ENCODE measurements at places on chromosomes 16 and 17.

- no peak for ATAC-seq
These were observed 144.8 kb downstream of the GSG1L start for GRCh38 chr16:27918755-27919154.

GRCh38 chr17:45035848-45036247, 15.6 kb downstream of the DCAKD start:
- no peak for ATAC-seq

GRCh38 chr16:5557966-5558365, 460.4 kb upstream of the EEF2KMT start:
- no peak for ATAC-seq

DNA sequence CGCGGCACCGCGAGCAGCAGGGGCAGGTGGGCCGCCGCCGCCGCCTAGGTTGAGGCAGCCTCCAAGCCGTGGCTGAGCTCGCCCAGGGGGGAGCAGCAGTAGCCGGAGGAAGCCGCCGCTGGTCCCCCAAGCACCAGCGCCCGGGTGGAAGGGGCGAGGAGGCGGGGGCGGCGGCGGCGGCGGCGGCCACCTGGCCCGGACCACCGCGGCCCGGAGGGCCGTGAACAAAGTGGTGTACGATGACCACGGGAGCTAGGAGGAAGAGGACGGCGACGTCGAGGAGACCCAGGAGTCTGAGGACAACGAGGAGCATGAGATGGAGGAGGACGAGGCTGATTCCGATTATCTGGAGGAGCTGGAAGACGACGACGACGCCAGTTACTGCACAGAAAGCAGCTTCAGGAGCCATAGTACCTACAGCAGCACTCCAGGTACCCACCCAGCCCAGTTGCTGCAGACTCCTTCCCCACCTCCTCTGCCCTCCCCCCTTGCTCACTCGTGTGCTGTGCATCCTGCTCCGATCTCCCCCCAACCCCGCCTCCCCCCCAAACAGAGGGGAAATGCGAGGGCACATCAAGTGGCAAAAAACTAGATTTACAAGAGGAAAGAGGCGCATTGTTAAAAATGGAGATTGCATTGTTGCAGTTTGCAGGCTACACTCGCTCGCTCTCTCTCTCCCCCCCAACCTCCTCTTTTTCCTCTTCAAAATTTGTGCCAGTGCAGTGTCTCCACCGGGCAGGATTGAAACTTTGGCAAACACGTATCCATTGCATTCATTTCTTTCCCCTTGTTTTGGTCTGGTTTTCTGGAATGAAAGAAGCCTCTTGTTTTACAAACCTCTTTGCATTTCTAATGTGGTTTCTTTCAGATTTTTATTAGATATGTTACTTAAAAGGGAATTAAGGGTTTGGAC, 41.8 kb upstream of the AMZ2 start:
- ATAC-seq: peak; percentile 35

GRCh38 chr17:60300011-60300410, 91.9 kb downstream of the USP32 start:
- ATAC-seq: no peak

DNA sequence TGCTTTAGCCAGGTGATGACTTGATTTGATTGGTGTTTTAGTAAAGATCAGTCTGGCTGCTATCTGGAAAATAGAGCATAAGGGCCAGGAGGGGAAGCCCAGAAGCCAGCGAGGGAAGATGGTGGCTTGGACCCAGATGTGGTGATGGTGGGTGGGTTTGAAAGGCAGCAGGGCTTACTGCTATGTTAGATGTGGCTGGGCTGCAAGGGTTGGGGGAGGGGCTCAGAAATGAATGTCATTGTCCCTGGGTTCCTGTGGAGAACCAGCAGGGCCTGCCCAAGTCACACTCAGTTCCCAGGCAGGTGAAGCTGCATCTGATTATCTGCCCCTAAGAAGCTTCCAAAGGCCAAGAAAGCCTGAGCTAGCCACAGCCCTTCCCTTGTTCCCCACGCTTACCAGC, 71.7 kb upstream of the BRD7 start:
- ATAC-seq: no peak

DNA sequence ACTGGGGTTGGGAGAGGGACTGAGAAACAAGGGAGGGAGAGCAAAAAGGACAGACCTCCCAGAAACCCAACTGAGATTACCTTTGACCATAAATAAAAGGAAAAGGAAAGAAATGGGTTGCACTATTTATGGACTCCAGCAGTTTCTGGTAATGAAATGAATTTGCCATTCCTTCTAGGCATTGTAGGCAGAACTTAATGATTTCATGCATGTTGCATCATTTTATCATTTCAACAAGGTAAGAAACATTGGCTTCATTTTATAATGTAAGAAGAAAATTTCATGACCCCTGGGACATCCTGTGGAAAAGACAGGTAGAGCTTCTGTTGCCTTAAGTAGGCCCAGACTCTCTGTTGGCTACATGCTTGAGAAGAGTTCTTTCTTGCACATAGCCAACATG, 8.2 kb upstream of the CDYL2 start:
- no peak for ATAC-seq

Data from activated T-helper 17 cell treated with anti-CD3 and anti-CD28 coated beads, Interleukin-2, amount 50 U/mL, for 72 hours (primary cell).